ENCODE measurements at places on chromosomes 7 and 10.

- DNase-seq, result no peak
Measured at GRCh38 chr10:103058034-103058433, 135.0 kb downstream of the NT5C2 start.

DNA sequence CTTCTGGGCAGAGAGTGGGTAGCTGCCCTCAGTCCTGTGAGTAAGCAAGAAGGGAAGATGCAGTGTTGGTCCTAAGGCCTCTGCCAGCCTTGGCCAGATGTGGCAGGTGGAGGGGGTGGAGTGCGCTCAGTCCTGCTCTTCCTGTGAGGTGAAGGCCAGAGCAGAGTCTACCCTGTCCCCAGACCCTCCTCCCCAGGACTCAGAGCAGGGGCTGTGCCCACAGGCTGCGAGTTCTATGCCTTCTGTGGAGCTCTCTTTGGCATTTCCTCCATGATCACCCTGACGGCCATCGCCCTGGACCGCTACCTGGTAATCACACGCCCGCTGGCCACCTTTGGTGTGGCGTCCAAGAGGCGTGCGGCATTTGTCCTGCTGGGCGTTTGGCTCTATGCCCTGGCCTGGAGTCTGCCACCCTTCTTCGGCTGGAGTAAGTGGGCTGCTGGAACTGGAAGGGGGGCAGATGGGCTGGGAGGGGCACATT, 4.0 kb downstream of the OPN4 start:
- peak; percentile 19 for DNase-seq

DNA sequence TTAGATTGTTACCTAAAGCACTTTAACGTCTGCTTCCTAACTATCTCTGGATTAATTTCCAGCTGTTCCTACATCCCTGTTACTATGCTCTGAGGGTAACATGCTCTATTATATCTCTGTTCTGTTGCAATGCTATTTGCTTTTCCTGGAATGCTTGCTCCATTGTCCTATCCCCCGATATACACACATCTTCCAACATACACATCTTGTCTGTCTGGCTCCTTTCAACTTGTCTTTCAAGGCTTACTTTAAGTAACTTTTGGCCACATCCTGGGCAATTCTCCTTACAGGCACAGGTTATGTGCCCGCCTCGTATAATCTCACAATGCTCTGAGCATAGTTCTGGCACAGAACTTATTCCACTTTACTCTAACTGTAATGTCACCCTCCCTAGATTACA, 96.2 kb downstream of the CDK6 start:
- DNase-seq, result no peak

DNA sequence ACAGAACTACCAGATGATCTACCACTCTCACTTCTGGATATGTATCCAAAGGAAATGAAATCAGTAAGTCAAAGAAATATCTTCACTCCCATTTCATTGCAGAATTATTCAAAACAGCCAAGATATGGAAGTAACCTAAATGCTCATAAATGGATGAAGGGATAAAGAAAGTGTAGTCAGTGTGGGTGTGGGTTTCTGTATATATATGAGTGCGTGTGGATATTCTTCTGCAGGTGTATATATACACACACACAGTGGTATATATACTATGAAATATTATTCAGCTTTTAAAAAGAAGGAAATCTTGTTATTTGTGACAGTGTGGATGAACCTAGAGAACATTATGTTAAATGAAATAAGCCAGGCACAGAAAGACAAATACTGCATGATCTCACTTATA, 48.7 kb downstream of the IMMP2L start:
- DNase-seq, result no peak

GRCh38 chr7:44796504-44797328, at the start of gene PPIA:
TSS of gene PPIA (plus strand) at chr7:44796681. CDS start at chr7:44796725, 44 bp downstream.
- peak; percentile 98 for DNase-seq

DNA sequence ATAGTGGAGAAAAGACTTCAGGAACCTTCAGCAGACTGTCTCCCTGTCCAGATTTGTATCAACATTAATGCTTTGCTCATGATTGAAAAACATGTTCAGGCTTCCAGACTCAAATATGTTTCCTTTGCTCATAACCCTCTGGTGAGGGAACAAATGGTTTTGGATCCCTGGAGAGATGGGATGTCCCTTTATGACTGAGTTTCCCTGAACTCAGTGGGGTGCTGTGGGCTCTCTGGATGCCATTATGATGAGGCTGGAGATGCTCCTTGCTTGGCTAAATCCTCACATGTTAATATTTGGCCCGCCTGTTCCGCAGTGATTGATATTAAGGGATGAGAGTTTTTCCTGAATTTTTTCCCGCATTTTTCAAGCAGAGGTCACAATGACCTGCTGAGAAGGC, 749.4 kb downstream of the SUGCT start:
- DNase-seq, result no peak

DNA sequence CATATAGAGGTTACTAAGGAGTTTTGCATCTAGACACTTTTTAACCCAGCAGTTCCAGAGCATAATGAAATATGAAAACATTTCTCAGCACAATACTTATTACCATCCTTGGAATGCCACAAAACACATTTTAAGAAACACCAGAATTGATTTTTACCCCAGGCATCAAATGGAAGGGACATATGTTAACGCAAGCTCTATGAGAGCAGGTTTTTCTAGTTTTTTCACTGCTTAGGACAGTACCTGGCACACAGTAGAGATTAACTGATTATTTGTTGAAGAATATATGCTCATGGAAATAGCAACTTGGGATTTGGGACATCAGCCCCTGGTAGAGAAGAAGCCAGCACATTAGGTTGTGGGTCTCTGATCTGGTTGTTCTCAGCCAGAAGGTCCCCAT, 67.0 kb upstream of the ARID5B start:
- no peak for DNase-seq

- DNase-seq, result no peak
Measured at GRCh38 chr10:62635127-62635526, 169.4 kb upstream of the ADO start.

DNA sequence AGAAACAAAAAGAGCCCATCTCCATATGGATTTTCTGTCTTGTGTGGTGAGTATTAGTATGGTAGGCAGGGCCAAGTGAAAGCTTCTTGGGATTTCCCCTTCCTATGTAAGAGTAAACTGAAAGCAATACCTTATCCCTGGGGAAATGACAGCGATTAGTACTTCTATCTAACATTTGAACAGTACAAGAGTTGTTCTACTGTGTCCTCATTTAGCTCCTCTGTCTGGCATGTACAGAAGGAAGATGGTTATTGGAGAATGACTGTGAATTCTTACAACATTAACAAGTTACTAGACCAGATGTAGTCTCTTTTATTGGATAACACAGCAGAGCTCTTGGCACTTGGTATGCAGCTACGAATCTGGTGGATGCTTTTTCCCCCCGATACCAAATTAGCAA, 17.9 kb upstream of the TRIL start:
- DNase-seq, result no peak

- DNase-seq, result no peak
Measured at GRCh38 chr7:73986158-73986631, 41.8 kb upstream of the ELN start.

DNA sequence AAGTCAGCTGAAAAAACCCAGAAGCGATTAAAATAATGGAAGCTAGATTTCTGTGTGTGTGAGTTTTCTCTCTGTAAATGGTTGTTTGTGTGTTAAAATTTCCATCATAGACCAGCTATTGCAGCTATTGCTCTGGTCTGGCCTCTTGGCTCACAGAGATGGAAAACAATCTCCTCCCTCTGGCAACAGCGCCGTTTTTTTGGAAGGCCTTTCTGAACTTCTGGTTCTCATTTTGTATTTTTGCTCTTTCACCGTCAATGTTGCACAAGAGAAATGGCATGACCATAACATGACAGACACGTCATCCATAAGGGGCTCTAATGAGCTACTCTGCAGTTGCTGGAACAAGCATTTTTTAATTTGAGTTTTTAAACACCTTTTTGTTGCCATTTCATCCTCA, 91.0 kb downstream of the CUBN start:
- DNase-seq, result peak; percentile 87

DNA sequence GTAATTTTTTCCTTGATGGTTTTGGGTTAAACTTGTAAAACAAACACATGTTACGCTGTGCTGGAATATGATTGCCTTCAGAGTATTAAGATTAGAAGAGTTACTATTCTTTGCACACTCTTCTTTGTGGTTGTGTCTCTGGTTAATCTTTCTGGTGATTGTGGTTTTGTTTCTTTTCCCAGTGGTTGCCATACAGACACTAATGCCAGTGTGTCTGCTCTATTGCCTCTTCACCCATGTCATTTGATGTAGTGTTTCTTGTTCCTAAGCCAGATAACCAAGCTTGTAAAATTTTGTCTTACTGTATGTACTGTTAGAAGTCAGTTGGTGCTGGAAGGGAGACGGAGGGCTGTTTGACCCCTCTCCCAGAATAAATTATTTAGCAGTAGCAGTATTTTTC, 124.8 kb downstream of the PHTF2 start:
- no peak for DNase-seq

GRCh38 chr10:123157210-123157609, 3.0 kb downstream of the BUB3 start:
- DNase-seq, result no peak

DNA sequence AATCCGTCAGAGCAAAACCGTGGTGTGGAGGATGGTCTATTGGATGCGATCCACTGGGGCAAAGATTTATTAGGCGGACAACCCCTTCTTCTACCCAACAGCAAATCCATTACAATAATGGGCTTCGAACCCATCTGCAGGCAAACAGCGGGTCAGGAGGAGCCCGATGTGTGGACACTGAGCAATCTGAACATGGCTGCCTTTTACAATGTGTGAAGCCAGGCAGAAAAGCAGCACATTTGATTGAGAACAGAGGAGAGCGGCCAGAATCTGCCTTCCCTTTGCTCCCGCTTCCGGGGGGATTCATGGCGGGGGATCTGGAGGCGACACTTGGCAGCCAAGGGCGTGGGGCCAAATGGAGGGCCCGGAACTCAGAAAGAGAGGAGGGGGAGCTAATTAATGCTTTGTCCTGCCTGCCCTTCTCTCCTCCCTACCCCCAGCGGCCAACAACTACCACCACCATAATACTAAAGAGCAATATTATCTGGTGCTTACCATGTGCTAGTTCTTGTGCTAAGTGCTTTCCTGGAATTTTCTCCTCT, 133.0 kb downstream of the EMX2 start:
- DNase-seq, result peak; percentile 11

DNA sequence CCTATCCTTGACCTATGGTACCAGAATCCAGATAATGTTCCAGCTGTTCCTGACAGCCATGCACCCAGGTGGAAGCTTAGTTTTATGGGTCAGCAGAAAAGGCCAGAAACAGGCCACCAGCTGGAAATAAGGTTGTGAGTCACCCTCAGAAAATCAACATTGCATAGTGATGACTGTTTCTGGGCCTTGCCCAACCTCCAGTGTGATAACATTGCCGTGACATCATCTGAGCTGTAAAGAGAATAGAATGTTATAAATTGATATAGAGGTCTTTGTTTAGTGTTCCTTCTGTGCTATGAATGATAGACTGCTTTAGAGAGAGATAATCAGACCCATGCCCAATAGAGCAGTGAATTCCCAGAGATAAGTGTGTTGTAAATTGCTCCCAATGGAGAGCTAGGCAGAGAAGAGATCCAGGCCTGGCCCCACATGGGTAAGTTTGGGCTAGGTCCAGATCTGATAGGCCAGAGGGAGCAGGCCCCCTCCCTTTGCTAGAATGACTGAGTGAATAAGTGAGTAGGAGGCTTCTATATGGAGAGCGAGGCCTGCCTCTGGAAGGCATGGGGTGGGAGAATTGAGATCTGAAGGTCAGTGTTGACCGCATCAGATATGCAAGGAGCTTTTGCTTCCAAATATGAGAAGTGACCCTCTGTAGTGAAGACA, 14.2 kb upstream of the HPS1 start:
- DNase-seq, result no peak

DNA sequence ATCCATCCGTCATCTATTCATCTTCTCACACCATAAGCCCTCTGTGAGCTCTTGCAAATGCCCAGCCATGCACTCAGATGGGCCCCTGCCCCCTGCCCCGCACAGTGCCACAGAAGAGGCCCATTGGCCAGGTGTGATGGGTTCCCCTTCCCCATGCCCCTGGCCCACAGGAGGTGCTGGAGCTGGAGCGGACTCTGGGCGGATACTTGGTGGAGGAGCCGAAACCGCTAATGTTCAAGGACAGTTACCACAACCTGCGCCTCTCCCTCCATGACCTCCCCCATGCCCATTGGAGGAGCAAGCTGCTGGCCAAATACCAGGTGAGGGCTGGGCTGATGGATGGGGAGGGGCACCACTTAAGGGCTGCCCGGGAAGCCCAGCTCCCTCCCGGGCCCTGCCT, 23.4 kb upstream of the SLC29A3 start:
- no peak for DNase-seq

DNA sequence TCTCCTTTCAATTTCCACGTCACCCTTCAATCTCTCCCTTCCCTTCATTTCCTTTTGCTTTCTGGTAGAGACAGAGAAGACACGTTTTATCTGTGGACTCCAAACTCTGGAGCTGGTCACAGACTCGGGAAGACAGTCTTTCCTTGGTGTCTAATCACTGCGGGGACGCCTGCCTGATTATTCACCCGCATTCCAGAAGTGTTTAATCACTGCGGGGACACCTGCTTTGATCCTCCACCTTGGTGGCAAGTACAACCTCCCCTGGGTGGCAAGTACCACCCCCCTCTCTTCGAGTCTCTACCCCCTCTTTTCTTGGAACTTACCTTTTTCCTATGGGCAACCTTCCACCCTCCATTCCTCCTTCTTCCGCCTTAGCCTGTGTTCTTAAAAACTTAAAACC, 15.3 kb upstream of the LRRC61 start:
- DNase-seq, result no peak
